ENCODE measurements at places on chromosomes 13 and 19.

GRCh38 chr13:79703772-79704171 is 222.8 kb downstream of the NDFIP2 start:
- no peak for ATAC-seq

GRCh38 chr13:65035302-65035701 is 2194.8 kb downstream of the PCDH9 start:
- no peak for ATAC-seq

GRCh38 chr13:106507560-106508274 is 27.7 kb downstream of the EFNB2 start:
- ATAC-seq, result no peak

DNA sequence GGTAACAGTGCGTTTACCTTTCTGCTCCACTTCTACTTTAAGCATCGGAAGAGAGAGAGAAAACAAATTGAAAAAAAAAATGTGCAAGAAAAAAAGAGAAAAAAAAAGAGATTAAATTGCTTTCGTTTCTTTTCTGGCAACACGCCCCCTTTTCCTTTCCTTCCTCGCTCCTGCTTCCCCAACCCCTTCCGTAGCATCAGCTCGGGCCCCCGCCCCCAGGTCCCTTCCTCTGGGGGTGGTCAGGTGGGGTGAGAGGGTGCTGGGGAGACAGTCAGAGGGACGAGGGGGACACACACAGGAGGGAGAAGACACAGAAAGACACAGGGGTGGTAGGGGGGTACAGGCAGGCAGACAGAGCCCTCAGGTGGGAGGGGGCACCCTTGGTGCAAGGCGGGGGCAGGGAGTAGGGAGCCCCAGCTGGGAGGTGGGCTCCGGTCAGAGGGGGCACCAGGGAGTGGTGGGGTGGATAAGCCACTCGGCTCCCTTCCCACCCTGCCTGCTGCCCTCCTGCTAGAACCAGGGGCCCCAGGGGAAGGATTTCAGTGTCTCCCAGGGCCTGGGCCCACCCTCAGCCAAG is 30.7 kb upstream of the ASF1B start:
- peak; percentile 23 for ATAC-seq

DNA sequence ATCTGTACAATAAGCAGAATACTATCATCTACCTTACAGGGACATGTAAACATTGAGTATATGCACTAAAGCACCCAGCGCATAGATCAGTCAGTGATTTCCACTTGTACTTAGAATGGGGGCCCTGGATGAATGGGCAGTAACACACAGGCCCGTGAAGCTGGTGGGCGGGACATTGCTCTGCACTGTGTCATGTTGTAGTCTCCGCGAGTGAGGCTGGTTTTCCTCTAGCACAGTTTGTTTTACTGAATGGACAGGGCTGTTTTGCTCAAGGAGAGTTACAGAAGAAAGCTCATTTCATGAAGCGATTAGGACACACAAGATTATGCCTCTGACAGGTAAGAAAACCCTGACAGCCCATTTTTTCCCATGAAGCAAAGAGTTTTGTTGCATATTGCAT is 86.4 kb upstream of the SOX21 start:
- ATAC-seq, result no peak

GRCh38 chr13:48633700-48634099 is 20.0 kb upstream of the CYSLTR2 start:
- ATAC-seq, result no peak

DNA sequence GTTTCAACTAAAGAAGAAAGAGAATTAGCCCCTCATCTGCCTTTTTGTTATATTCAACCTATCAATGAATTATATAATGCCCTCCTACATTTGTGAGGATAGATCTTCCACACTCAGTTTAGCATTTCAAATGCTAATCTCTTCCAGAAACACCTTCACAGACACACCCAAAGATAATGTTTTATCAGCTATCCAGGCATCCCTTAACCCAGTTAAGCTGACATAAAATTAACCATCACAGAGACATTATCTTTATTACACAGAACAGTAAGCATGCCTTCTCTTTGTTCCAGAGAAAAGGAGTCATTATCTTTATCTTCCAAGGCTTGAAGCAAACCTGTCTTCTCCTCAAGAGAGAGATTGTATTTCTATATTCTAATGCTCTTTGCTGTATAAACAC is 53.1 kb downstream of the PCDH20 start:
- ATAC-seq, result no peak

DNA sequence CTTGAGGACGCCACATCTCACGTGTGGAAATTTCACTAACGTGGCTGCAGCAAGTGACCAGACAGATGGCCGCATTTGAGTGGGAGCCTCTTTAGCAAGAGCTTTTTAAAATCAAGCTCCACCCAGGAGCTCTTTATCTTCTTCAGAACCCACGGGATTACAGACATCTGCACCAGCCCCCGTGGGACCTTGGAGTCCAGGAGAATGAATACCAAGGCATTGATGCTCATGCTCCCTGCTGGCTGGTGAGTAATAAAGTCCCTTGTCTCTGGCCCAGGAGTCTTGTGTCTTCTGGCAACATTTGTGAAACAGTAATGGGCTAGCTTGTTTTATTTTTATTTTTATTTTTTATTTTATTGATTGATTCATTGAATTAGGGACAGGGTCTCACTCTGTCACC is 64.4 kb downstream of the TRPM4 start:
- ATAC-seq, result no peak

- ATAC-seq, result no peak
Measured at GRCh38 chr13:60572003-60572798, 175.2 kb downstream of the TDRD3 start.

DNA sequence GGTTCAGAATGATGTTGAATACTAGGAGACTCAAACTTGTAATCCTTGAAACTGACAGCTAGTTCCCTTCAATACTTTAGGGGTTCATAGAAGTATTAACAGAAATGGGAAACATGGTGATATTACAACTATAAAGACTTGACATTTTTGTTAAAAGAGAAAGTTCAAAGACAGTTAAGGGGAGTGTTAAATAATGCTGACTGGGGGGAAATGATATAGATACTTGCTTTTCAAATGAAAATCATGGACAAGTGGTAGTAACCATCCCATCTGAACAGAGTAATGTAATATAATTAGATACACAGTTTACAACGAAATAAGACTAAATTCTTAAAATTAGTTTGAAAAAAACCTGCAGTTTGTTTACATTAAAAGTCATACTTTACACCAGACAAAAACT is 6.6 kb upstream of the EEF1AKMT1 start:
- ATAC-seq, result no peak

- ATAC-seq, result peak; percentile 18
Measured at GRCh38 chr19:7879836-7880235, 5.6 kb upstream of the PRR36 start.

DNA sequence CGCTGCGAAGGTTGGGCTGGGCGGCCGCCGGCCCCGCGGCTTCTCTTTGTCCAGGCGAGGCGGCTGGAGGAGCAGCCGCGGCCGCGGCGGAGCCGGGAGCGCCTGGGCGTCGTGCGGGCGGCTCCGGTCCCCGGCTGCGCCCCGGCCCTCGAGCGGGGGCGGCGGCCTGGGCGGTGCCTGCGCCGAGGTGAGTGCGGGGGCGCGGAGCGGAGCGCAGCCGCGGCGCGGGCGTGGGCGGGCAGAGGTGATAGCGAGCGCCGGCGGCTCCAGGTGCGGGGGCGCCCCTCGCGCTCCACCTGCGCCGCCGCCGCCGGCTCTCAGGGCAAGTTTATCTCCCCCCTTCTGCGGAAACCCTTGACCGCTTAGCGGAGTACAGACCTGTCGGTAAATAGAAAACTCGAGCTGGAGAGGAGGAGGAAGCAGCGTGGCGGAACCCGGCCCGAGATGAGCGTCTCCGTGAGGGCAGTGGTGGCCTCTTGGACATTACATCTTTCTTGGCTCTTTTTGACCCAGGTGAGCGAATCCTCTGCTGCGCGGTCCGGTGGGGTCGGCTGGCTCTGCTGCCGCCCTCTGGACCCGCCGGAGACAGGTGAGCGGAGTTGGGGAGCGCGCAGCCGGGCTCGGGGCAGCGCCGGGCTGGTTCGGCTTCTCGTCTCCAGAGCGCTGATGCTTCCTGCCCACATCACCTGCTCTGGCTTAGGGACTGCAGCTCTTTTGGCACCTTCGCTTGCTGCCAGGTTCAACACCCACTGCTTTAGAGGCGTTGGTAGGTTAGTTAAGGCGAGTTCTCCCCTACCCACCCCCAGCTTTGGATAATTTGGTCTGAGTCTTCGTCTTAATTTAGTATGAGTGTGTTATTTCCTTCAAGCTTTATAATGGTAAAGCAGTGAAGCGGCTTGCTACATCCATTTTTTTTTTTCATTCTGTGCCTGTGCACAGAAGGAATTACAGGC is at the start of gene MTUS2:
TSS of gene MTUS2 (plus strand) at position 241 of the 953 bp plus-strand sequence.
- ATAC-seq, result peak; percentile 52

DNA sequence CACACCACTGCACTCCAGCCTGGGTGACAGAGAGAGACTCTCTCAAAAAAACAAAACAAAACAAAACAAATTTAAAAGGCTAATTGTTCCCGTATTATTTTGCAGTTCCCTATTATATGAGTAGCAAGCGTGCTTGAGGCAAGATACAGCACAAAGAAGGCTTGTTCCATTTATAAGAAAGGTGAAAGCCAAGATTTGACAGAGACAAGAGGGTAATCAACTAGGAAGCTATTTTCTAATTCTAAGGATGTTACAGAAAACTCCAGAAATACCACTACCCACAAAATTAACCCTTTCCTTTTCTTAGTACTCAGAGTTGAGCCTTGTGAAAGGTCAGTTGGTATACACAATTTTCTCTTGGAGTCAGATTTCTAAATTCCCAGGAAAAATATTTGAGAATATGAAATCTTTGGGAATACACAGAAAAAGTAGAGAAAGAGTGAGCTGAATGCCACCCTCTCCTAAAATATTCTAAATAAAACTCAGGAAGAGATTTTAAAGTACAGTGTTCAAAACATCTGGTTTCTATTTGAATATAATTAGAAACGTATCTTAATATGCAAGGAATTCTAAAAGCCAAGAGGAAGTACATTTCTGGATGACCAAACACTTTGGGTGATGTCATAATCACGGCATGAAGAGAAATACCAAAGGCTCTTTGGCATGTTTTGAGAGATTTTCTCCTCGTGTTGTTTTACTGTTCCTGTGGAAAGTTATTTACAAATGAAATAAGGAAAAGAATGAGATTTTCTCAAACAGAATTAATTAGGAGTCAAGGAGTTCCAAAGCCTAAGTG is 63.0 kb upstream of the FLT1 start:
- ATAC-seq, result no peak

- no peak for ATAC-seq
Measured at GRCh38 chr19:45217193-45217956, 27.8 kb downstream of the EXOC3L2 start.

DNA sequence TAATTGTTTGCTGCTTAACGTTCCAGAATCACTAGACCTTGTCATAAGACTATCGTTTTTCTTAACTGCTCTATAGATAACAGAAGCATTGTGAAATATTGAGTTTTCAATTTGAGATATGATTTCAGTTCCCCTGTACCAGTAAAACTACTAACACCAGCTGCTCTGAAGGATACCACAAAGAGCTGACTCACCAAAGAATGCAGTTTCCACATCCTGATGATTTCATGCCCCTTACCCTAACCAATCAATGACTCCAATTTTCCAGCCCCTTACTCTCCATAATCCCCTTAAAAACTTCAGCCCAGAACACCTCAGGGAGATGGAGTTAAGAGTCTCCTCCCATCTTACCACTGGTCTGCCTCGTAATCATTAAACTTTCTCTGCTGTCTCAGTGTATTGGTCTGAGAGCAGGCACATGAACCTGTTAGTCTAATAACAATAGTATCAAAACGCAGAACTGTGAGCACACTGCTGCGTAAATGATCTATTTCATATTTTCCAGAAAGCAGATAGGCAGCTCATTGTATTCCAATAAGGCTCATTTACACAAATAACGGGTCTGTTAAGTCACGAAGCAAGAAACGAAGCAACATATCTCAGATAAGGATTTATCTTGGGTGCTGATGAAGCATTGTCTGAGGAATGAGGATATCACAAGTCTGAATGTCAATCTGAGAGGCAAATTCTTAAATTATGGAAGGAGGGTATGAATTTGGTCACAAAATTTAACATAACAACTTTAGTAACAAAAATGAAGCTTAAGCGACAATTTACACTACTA is 14.1 kb upstream of the CCNA1 start:
- ATAC-seq, result peak; percentile 77

DNA sequence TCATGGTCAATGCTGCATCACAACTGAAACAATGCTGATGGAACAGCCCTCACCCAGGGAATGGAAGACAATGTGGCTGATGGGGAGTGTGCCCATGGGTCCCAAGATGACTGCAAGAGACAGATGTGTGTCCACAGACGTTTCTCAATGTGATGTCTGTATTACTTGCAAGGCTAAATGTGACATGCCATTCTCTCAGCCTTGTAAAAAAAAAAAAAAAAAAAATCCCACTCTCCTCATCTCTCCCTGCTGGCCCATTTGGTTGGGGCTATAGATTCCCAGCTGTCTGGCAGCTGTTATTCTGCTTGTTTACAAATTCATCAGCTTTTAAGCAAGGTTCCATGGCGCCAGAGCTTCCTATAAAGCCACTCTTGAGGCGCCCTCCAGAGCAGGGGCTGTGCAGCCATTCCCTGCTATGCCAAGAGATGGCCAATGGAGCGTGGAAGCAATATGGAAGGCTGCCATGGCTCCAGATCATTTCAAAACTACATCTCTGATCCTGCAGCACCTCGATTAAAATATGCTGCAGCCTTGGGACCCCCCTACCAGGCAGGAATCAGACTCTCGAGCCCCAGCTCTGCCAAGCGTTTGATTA is 294.8 kb downstream of the FOXO1 start:
- no peak for ATAC-seq

DNA sequence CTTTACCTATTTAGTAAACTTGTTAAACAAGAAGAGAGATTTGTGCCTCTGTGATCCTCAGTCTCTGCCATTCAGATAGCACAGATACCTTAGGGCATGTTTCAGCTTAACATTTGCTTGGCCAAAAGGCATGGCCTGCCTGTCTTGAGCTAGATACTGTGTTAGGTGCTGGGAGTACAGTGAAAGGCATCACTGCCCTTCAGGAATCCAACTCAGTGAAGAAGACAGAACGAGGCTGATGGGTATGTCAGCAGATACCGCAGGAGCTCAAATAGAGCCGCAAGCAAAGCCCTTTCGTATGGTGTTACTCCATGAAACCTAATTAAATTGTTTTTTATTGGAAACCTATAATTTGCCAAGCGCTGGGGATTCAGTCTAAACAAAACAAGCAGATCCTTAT is 12.9 kb downstream of the ZNF507 start:
- no peak for ATAC-seq

Data from activated T-helper 17 cell treated with anti-CD3 and anti-CD28 coated beads, Interleukin-2, amount 50 U/mL, for 72 hours (primary cell).